ENCODE measurements at places on chromosomes 7 and 10.

DNA sequence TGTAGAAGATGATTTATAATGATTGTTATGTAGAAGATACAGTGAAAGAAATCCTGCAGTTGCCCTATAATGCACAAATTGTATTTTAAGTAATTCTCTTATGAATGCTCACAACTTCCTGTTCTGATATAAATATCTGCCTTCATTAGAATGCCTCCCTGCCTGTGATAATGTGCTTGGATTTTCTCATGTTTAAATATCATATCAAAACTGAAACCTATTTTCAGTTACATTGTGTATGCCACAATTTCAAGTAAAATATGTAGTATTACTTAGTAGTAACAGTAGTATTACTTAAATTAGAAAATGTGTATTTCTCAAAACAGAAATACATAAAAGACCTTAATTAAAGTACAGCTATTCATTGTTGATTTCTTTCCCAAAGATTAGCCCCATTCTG lies 41.1 kb upstream of the TFEC start:
- DNase-seq, result no peak

GRCh38 chr10:106836933-106837663 lies 327.4 kb downstream of the SORCS1 start:
- DNase-seq, result peak; percentile 32

DNA sequence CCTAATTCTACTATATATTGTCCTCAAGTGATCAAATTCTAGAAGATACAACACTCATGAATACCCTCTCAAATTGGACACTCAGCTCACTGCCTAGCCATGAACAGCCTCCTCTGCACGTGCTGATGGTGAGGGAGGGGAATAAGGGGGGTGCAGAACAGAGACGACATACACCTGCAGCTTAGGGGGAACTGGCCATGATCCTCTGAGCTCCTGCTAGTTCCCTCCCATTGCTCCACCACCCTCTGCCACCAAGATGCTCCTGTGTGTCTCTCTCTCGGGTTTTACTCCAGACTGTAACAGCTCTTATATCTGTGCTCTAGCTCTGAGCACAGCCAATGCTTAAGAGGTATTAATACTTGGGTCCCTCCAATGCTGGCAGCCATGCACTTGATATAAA lies 70.7 kb downstream of the VOPP1 start:
- no peak for DNase-seq

- no peak for DNase-seq
Observed at GRCh38 chr10:69619626-69620025, 10.4 kb upstream of the FAM241B start.

GRCh38 chr10:14536241-14537213 lies 205.8 kb upstream of the FRMD4A start:
- DNase-seq, result peak; percentile 78

DNA sequence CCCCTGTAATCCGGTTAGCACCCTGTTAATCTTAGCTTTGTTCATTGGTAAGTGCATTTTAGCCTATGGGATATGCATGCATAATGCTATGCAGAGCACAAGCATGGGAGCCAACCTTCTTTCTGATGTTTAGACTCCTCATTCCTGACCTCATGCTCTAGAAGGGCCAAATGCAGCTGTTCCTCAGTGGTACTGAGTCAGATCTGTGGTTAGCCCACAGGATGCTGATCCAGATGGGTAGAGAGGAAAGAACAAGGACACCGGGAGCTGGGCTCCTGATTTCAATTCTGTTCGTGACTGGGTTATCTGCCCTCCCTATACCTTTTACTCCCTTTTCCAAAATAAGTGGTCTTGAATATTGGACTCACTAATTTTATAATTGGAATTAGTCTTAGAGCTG lies 31.7 kb upstream of the C10orf90 start:
- peak; percentile 88 for DNase-seq

GRCh38 chr10:2367083-2367482 lies 629.8 kb upstream of the ADARB2 start:
- DNase-seq, result no peak

DNA sequence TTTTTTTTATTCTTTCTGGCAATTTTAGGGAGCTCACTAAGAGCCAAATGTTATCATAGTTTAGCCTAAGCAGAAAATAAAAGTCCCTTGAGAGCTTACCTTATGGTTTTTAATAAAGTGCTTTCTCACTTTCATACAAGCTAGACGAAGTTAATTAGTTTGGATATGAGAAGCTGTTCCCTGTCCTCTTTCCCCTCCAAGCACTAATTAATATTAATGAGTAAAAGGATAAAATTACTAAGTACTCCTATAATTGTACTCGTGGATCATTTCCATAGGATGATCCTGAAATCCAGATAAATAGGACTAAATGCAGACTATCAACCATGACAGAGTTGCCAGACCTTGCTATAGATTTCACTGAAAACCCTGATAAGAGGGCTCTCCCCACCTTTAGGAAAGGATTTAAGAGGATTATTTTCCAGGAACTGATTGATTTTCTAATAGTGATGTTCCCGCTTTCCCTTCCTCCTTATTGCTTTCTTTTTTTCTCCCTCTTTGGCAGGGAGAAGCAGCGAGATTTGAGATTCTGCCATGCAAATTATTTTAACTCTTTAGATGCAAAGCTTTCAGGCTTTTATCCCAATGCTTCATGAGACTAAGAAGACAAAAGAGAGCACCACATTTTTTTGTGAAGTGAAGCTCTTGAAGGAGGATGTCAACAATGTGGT lies 58.3 kb upstream of the HECW1 start:
- DNase-seq, result no peak

- DNase-seq, result no peak
Observed at GRCh38 chr7:138478499-138478908, 18.4 kb downstream of the TRIM24 start.

DNA sequence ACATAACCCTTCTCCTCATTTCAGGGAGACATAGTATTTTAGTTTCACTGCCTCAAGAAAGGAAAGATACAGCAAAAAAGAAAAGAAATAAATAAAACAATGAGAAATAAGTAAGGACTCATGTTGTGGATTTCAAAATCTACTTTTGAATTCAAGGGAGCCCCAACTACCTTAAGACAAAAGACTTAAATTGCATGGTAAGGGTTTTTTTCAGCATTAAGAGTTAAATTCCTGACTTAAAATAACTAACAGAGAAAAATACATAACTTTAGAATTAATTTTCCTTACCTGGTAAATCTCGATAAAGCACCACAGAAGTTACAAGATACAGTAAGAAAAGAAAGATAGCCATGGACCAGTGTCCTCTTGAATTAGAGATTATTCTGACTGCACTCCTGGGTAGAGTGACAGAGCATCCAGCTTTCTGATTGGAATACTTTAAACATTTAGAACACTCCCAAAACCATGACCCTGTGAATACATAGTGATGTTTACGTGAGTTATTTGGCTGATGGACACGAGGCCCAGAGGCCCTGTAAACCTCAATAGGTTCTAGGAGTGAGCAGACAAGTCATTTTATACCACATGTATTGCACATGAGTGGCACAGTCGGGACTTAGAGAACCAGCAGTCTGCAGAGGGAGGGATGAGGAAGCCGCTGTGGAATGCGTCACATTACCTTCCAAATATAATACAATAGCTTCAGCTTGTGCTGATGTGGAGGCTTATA lies 292.5 kb upstream of the SEMA3C start:
- DNase-seq, result peak; percentile 76

GRCh38 chr10:103552856-103553742 lies 59.6 kb downstream of the NEURL1 start:
- DNase-seq, result no peak

DNA sequence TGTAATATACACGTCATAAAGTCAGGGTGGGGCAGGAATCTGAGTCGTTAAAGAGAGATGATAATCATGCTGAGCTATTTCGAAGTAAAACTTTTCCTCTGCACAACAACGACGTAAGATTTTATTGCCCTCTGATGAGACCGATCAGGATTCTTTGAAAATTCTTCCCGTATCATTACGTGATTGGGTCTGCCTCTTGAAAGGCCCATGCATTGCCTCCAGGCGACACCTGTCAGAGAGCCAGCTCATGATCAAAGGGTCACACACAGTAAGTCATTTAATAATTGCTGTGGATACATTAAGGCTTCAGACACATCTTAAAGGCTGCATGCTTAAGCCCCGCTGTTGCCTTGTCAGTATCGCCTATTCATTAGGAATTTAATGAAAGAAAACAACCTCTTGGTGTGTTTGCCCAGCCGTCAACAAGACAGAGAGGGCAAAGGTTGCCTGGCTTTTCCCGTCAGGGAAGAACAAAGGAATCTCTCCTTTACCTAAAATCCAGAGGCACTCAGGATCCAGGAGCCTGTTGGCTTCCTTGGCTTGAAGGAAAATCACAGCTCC lies 189.0 kb upstream of the SH2B2 start:
- DNase-seq, result no peak

GRCh38 chr7:69699931-69700330 lies 101.7 kb downstream of the AUTS2 start:
- DNase-seq, result no peak

DNA sequence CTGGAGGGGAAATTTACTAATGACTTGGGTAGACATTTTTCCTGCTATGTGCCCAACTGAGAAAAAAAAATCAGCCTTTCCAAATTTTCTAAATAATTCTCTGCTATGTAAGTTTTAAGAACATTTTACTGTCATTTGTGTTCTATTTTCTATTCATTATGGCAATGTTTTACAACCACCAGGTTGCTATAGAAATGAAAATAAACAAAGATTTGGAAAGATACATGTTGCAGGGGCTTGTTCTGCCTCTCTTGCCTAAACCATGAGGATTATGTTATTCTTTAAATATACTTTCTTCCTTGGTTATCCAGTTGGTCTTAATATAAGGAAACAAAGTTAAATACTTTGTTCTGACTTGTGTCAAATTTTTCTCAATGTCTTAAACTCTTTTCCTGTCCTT lies 257.2 kb downstream of the TWIST1 start:
- peak; percentile 13 for DNase-seq

- DNase-seq, result no peak
Observed at GRCh38 chr10:15172306-15172840, 3.9 kb upstream of the NMT2 start.

DNA sequence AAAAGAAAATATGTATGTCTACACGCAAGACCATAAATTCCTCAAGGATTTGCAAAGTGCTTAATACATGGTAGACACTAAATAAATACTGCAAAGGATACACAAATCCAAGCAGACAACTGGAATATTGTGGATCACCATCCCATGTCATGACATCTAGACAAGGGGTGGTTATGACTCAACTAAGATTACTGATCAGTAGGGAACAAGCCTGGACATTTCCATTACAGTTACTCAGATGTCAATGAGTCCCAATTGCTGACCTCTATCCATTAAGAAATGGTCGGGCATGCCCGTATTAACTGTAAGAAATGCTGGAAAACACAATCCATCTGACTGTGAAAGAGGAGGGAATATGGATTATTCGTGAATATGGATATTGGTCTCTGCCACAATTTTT lies 27.6 kb upstream of the RUFY2 start:
- DNase-seq, result peak; percentile 4

DNA sequence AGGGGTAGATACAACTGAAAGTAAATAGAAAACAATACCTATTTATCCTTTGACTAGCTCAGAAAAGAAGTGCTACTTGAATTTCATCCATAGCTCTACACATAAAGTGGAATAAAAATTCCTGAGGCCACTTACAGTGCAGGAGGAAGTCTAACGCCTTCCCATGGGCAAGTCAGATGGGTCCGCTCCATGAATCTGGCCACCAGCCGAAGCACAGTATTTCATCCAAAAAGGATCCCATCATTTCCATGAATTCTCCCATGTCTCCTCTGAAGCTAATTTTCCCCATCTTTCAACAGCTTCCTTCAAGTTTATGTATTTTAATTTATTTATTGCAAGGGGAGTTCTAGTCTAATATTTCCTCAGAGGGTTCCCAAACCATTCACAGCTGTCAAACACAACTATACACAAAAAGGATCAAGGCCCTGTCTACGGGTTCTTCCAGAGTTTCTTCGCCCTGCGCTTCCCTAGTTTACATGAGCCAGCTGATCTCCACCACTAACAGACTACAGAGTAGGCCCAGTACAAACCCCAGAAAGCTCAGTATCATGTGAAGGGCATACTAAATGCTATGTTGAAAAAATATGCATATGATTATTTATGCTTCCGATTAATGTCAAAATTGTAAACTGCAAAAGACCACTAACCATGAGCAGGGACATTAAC lies 184.7 kb downstream of the DOCK4 start:
- no peak for DNase-seq

DNA sequence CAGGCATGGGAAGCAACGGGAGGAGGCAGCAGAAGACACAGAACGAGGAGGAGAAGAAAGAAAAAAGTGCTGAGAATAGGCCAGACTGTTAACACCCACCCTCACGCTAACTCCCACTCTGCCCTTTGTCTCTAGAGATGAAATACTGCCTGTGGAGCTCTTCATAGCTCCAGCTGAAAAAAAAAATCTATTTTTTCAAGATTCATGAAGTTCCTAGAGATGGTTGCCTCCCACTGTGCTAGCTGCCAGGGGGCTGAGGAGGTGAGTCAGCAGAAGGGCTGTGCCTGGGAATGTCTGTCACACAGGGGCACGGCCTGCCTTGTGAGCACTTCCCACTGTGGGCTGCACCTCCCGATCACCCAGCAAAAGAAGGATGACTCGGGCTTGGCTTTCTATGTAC lies 144.5 kb downstream of the RNF216 start:
- peak; percentile 94 for DNase-seq

- DNase-seq, result peak; percentile 75
Observed at GRCh38 chr10:118568327-118568848, 27.1 kb downstream of the PRLHR start.

GRCh38 chr10:78402591-78402990 lies 368.9 kb downstream of the RPS24 start:
- no peak for DNase-seq

GRCh38 chr10:106355450-106355849 lies 809.1 kb downstream of the SORCS1 start:
- DNase-seq, result peak; percentile 4

- DNase-seq, result peak; percentile 37
Observed at GRCh38 chr7:97971120-97971989, 18.6 kb downstream of the OCM2 start.

GRCh38 chr7:25485026-25485425 lies 256.7 kb upstream of the NPVF start:
- DNase-seq, result no peak
